ENCODE measurements at places on chromosomes 11 and 22.

- no peak for DNase-seq
Measured at GRCh38 chr22:20014526-20015186, 2.0 kb downstream of the ARVCF start.

GRCh38 chr11:122113836-122114825 is 1.9 kb downstream of the BLID start:
- no peak for DNase-seq

- DNase-seq: no peak
Measured at GRCh38 chr11:11581481-11581880, 40.3 kb downstream of the GALNT18 start.

DNA sequence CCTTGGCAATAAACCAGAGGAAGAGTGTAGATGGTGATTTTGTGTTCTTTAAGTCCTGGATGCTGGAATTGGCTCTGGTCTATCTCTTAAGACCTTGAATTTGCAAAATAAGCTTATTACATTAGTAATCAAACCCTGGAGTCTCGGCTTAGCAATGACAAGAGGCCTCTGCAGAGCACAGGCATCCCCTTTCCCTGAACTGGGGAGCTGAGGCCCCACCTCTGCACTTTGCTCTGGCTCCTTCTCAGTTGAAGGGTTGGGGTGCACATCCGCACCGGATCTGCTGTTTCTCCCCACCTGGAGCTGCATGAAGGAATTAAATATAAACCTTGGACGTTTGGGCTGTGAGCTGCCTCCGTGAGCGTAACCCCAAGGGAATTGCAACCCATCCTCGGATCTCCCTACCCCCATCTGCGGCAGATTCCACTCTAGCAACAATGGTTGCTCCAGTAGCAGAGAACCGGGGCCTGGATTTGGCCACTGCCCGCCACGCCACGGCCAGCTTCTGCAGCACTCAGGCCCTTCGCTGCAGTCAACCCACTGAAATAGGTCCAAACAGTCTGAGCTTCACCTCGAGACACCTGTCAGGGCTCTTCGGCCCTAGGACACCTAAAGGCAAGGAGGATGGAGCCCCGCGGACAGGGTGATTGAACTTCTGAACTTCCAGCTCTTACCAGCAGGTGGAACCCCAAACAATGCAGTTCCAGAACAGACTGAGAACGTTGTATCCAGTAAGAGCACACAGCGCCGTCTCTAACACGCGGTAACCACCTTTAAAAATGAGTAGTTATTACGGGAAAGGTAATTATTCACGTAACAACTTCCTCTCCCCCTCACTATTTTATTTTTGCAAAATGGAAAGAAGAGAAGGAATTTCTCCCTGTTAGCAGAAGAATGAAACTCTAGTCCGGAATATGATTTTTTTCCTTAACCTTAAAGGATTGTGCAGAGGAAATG is 54.8 kb upstream of the CAPRIN1 start:
- DNase-seq: peak; percentile 21

- DNase-seq: no peak
Measured at GRCh38 chr11:43872995-43873394, 7.6 kb upstream of the ALKBH3 start.

GRCh38 chr11:43418197-43418596 is 59.5 kb downstream of the TTC17 start:
- DNase-seq: no peak

DNA sequence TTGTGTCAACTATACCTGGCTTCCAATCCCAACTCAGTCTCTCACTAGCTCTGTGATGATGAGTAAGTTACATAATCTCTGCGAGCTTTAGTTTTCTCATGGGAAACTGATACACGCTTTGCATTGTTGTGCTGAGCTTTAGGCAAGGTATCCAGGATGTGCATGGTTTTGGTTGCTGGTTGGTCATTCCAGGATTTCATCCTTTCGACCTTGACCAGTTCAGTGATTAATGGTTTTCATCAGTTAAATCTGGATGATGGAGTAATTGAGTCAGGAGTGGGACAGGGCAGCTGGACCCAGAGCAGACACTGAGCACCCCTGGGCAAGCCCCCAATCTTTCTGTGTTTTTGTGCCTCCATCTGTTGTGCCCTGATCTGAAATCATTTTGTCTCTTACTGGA is 417.3 kb upstream of the CADM1 start:
- DNase-seq: no peak

DNA sequence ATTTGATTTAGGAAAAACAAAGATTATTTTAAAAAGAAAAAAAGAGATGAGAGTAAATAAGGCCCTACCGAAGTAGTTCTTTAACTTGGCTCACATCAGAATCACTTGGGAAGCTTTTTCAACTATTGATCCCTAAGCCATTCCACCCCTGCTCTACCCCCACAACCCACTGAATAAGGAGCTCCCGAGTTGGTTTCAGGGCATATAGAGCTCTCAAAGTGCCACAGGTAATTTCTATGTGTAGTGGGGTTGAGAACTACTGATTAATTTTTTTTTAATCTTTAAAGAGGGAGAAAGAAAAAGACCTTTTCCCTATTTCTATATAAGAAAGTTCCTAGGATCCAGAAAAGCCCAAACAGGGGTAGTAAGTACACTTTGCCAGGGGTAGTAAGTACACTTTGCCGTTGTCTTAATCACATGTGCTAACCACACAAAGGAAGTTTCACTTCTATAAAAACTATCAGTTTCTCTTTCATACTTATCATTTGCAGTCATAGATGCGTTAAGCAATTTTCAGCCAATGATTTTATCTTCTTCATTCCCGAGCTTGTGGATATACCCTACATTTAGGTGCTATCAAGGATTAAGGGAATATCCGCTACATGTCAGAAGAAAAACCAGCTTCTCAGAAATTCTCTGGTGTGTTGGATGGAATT is 108.4 kb upstream of the ZC3H12C start:
- DNase-seq: no peak
